ENCODE measurements at places on chromosomes 4 and X. TPM values are rescaled to one million over a fixed set of nuclear protein-coding genes. Genes with fewer than 3 reads are reported as not detected.

The BTK gene
- total RNA-seq: 59.3 TPM

The PALLD gene
- 0.89 TPM for total RNA-seq

- no peak for DNase-seq
Measured at GRCh38 chr4:110799211-110799610, 176.3 kb upstream of the PITX2 start.

DNA sequence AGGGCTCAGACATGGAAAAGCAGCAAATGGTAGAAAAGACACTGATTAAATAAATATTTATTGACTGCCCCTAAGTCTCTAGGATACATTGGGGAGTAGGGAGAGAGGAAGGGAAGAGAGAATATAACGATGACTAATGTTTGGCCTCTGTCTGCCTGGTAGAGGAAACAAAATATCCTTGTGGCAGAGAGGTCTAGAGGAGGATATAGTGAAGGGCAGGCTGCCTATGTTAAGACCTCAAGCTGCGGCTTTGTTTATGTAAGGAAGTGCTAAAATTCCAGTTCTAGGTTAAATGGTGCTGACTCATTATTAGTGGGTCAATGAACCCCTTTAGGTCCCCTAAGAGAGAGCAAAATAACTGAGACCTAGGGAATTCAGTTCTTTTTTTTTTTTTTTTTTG lies 427.3 kb upstream of the FTHL17 start:
- no peak for DNase-seq

DNA sequence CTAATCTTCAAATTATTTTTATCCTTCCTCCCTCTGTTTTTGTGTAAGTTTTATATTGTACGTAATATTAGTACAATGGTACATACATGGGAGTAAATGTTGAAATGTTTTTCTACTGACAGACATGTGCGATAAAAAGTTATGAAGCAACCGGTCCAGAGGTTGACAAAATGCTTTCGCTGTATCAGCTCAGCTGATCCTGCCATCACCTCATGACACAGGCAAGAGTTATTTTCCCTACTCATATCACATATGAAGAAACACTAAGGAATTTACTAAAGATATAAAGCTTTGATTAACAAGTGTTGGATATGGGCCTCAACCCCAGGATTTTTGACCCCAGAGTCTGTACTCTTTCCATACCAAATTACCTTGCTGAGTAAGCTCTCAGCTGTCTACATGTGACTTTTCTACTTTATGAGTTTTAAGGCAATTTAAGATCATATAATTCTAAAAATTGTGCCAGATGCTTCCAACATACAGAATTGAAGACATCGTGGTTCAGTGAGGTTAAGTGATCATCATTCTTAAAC lies 50.0 kb downstream of the CLCN5 start:
- no peak for DNase-seq

The SHISA3 gene
- total RNA-seq: not detected

The CSAG3 gene
- 12.7 TPM for total RNA-seq

DNA sequence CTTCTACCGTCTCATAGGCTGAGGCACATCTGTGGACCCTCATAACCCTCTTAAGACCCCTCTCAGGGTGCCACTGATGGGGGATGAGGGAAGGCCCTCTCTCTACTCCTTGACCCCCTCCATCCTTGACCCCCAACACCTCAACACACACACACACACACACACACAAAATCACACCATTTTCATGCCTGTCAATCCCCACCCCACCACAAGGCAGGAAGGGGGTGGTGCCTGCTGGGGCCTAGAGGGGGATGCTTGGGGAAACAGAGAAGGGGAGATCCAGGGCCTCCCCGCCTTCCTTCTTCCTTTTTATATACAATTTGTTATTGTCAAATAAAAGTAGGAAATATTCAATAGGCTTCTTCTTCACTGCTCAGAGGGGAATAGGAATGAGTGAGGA lies 1.2 kb upstream of the EBP start:
- DNase-seq: no peak

- no peak for DNase-seq
Measured at GRCh38 chrX:100926453-100926852, 2.3 kb downstream of the XKRX start.

DNA sequence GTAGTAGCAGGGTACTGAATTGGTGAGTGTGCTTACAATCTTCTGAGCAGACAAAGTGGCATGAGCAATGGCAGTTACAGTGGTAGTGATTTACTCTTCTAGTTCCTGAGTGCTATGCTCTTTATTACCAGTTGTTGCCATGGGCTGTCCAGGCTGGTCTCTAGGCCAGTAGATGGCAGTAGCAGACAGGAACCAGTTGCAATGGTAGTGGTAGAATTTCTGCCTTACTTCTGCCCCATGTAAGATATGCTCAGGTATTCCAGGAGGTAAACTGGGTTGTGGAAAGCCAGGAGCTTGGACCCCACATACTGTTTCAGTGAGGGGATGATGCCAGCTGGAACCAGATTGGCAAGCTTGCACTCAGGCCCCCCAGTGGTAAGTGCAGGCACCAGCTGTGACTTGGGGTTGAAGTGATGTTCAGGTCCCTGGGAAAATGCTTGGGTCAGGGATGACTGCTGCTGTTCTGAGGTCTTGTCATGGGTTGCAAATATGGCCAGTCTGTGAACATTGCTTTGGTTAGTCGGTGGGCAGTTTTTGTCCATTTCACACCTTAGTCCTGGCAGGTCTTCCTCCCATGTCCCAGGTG lies 63.0 kb upstream of the ZXDB start:
- no peak for DNase-seq

DNA sequence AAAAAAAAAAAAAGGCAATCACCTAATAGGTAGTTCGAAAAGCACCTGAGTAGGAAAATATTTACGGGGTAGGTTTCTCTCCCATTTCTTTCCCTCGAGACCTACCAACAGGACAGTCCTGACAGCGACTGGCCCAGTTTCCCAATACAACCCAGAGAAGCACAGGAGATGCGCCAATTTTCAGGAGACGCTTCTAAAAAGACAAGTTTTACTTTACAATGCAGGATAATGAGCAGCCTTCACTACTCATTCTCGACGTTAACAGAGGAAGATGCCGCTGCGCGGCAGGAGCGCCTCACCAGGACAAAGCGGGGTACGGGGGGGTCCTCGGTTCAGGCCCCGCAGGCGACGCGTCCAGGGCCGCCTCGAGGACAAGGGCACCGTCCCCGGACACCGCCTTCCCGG lies 708 bp downstream of the BCLAF3 start:
- no peak for DNase-seq

The GABRB1 gene
- not detected for total RNA-seq

The TRIM60 gene
- total RNA-seq: not detected

The AKAP14 gene
- not detected for total RNA-seq

DNA sequence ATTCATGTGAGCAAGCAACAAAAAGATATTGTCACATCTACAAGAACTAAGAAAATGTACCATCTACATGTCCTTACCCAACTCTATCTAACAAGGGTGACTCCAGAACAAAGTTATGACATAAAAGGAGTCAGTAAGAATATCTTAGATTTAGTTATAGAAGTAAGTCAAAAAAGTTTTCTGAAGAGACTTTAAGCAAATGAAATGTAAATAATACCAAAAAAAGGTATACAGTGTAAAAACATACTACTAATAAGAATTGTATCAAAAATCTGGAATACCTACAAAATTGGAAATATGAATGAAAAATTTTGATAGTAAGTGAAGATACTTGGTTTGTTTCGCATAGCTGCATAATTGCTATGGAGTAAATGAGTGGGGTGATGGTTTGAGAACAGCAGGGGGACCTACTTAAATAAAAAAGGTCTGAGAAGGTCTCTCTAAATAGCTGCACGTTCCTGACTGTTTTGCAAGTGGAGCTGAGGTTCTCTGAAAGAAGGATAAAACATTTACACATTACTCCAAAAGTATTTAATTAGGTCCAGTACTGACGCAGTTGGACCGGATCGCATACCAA lies 51.0 kb upstream of the ENPP6 start:
- DNase-seq: peak; percentile 32

The PROM1 gene
- 0.45 TPM for total RNA-seq

DNA sequence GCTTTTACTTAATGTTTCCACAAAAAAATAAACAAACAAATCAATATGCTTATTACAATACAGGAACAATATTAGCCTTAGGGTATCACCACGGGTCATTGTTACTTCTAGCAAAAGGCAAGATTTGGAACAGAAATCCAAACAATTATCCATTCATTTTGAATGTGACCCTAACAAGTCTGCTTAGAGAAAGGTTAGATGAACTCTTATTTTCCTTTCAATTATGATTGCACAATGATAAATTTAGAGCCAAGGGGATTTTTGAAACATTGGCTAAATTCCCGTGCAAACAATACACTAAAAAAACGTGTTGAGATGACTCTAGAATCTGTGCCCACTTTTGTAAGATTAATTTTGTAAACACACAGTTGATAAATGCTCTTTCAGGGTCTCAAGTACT lies 474.7 kb downstream of the PCDH7 start:
- DNase-seq: no peak

GRCh38 chr4:132384709-132385108 lies 764.4 kb upstream of the PCDH10 start:
- no peak for DNase-seq

- DNase-seq: no peak
Measured at GRCh38 chr4:55742655-55743202, 76.9 kb upstream of the EXOC1L start.

GRCh38 chrX:15384304-15384703 lies at the start of gene VEGFD:
VEGFD (minus strand) TSS chrX:15384413; CDS start chrX:15383946, 467 bp downstream.
- no peak for DNase-seq

The MAOA gene
- total RNA-seq: 1.9 TPM

GRCh38 chrX:12966151-12966550 lies 8.8 kb upstream of the TMSB4X start:
- no peak for DNase-seq

The WWC2 gene
- 39.4 TPM for total RNA-seq

DNA sequence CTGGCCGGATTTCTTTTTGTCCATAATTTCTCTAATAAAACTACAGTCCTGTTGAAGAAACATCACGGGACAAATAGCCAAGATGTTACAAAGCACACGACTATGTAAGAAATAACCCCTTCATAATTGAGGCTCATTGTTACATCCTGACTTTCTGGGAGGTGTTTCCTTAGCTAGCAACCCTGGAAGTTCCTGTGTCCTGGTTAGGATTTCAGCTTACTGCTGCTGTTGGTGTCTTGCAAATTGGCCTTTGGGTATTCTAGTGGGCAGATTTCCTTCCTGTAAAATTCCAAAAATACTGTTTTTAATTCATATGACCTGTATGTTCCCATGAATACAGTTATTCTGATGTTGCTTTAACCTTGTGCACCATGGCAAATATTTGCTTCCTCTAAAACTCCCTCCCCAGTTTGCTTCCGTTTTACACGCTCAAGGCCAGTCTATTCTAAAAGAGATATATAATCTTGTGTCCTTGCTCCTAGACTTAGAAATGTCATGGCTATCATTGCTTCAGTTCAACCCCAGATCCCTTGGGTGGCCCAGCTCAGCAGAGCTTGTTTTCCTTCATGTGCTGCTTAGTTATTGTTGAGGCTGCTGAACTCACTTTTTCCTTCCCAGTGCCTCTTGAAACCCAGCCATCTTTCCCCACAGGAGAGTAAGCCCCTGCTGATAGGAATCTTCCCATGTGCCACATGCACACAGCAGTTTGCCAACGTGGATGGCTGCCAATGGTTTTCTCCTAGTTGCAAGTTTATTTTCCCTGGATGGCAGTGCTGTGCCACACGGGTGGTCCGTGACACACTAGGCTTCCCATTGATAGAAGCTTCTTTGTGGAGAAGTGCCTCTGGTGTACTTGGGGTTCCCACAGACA lies 75.8 kb downstream of the TSPAN7 start:
- no peak for DNase-seq

GRCh38 chr4:85909851-85910250 lies 434.9 kb downstream of the ARHGAP24 start:
- DNase-seq: no peak

- DNase-seq: no peak
Measured at GRCh38 chr4:182227611-182228010, 15.6 kb upstream of the TENM3 start.

GRCh38 chr4:147842573-147842972 lies 110.7 kb downstream of the ARHGAP10 start:
- peak; percentile 46 for DNase-seq

GRCh38 chr4:74658116-74658515 lies 136.2 kb downstream of the BTC start:
- DNase-seq: no peak

The KIAA1210 gene
- total RNA-seq: not detected

DNA sequence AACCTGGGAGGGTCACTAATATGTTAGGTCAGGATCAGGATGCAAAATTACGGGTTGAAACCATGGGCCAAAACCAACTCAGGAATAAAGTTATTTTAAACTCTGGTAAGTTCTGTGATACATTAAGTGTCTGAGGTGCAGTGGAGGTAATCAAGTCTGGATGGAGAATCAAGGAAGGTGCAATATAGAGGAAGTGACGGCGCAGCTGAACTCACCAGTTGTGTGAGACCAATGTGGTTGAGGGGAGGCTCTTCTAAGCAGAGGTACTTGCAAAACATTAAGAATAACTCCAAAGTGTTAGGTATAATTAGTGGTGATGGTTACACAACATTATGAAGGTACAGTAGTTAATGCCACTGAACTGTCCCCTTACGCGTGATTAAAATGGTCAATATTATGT lies 19.7 kb downstream of the GAB3 start:
- no peak for DNase-seq

- no peak for DNase-seq
Measured at GRCh38 chrX:76977452-76977851, 469.7 kb upstream of the FGF16 start.

- DNase-seq: peak; percentile 40
Measured at GRCh38 chr4:129167640-129168260, 71.8 kb downstream of the C4orf33 start.

The SERTM2 gene
- total RNA-seq: not detected

GRCh38 chr4:179664430-179665027 lies 2222.3 kb upstream of the AGA start:
- no peak for DNase-seq

Measured in K562 (cell line).